ENCODE measurements at places on chromosomes 3 and 15. TPM values are rescaled to one million over a fixed set of nuclear protein-coding genes. Genes with fewer than 3 reads are reported as not detected.

Gene CNTN6
- total RNA-seq, result 28.8 TPM

Gene PPP2R3A
- 19.2 TPM for total RNA-seq

Gene SLC22A14
- total RNA-seq, result 0.47 TPM

Gene MRAS
- total RNA-seq, result 29.7 TPM

Gene CCDC39
- total RNA-seq, result not detected

Gene GPR15
- not detected for total RNA-seq

Gene CSPG4
- 43.3 TPM for total RNA-seq

Gene TXNRD3
- total RNA-seq, result 17.6 TPM

Gene TMCO5A
- not detected for total RNA-seq

Gene LRRC31
- not detected for total RNA-seq

Gene ANKRD63
- 0.42 TPM for total RNA-seq

Gene RARB
- total RNA-seq, result 5.0 TPM

- DNase-seq, result peak; percentile 87
Measured at GRCh38 chr15:98505611-98506031, 142.7 kb upstream of the IGF1R start.

DNA sequence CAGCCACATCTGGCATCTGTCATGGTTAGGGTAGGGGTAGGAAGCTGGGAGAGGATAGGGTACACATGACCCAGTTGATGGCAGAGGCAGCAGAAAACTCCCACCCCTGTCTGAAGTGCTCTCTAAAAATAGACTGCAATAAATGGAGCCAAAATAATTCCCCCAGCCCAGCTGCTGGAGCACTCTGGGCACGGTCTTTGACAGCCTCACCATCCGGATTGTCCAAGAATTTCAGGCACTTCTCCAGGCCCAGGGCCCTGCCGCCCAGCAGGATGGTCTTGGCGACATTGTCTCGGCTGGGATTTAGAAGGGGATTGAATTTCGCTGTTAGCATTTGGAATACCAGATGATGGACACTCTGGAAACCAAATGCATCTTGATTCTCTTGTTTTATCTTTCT is 103.7 kb downstream of the IQSEC1 start:
- DNase-seq, result no peak

GRCh38 chr3:124834723-124835718 is 52.1 kb downstream of the ITGB5 start:
- DNase-seq, result no peak

DNA sequence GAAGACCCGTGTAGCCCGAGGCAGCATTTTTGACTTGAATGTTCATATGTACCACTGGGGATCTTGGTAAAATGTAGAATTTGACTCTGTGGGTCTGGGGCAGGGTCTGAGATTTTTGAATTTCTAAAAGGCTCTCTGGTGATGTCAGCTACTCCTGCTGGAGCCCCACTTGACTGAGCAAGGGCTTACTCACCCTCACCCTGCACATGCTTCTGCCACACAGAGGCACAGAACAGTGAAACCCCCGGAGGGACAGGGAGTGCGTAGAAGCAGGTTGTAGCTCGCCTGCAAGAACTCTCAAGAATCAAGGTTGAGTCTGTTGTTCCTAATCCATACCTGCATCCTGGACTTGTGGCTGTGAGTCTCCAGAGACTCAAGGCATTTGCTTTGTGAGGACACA is 41.1 kb downstream of the SLCO3A1 start:
- no peak for DNase-seq

GRCh38 chr3:24318677-24319287 is 175.9 kb downstream of the THRB start:
- DNase-seq, result no peak

DNA sequence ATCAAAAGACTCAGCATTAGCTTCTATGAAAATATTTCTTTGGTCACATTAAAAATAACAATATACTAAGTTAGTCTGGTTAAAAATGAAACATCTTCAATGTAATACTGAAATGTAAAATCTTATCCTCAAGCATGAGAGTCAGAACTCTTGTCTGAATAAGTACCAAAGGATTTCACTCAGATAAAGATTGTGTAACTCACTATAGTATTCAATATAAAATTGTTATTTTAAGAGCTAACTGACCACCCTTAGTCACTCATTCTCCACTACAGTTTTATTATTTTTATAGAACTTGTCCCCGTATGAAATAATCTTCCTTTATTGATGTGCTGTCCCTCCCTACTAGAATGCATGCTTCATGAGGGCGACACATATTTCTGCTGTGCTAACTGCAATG is 426.3 kb downstream of the MECOM start:
- DNase-seq, result no peak

DNA sequence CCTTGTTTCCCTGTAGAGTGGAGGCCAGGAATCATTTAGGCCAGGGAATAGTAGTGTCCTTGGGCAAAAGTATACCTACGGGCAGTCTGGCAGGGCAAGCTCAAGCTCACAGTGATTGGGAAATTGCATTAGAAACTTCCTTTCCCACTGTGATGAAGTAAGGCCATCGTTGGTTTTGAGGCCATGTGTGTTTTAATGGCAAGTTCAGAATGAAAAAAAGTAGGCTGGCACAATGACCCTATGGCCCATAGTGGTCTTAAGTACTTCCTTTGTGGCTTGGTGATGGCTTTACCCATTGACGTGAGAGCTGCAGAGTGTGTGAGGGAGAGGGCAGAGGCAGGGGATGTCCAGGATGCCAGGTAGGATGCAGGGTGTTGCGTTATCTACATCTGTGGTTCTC is 28.8 kb downstream of the LIMD1 start:
- no peak for DNase-seq

DNA sequence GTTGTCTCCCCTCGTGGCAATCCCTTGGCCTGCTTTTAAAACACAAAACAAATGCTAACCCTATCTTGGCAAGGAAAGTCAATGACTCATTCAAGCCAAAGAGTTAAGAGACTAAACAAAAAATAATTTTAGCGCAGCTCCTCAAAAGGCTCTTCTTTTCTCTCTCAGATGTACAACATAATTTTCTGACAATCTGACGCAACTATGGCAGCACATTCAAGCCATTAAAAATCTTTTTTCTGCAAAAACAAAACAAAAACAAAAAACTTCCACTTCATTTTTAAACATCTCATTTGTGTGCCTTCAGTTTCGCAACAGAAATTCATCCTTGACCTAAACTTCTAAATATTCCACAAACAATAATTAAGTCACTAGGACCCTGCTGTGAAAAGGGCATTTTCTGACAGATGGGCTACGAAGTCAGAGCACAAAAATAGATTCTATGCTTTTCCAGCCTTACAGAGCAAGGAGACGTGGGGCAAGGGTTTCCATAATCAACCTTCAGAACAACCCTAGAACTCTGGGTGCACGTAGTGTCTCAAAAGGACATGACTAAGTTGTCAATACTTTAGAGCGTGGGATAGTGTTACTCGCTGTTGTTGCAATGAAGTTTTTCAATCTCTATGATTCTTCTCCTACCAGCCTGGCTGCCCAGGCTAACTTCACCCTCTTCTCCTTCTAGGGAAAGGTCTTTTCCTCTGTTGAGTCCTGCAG is 84.3 kb downstream of the MB21D2 start:
- no peak for DNase-seq

DNA sequence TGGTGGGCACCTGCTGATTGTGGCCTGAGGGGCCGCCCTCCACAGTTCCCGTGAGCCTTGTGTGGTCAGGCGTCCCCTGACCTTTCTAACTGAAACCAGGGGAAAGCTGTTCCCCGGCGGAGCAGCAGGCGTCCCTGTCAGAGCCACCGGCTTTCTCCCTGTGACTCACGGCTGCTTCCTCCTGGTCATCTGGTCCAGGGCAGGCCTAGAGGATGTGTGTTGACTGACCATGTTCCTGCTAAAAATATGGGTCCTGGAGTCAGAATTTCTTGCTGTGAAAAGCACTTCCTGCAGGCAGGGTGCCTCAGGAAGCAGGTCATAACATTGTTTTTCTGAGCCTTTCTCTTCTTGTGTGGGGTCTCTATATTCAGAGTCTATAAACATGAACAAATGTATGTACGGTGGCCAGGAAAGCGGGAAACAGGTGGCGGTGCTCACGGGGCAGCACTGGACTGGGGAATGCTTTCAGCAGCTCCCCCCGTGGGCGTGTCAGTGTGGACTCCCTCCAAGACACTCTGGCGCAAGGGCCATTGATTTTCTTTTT is 38.4 kb upstream of the CGNL1 start:
- DNase-seq, result no peak

- no peak for DNase-seq
Measured at GRCh38 chr3:152173627-152174026, 95.1 kb upstream of the MBNL1 start.

DNA sequence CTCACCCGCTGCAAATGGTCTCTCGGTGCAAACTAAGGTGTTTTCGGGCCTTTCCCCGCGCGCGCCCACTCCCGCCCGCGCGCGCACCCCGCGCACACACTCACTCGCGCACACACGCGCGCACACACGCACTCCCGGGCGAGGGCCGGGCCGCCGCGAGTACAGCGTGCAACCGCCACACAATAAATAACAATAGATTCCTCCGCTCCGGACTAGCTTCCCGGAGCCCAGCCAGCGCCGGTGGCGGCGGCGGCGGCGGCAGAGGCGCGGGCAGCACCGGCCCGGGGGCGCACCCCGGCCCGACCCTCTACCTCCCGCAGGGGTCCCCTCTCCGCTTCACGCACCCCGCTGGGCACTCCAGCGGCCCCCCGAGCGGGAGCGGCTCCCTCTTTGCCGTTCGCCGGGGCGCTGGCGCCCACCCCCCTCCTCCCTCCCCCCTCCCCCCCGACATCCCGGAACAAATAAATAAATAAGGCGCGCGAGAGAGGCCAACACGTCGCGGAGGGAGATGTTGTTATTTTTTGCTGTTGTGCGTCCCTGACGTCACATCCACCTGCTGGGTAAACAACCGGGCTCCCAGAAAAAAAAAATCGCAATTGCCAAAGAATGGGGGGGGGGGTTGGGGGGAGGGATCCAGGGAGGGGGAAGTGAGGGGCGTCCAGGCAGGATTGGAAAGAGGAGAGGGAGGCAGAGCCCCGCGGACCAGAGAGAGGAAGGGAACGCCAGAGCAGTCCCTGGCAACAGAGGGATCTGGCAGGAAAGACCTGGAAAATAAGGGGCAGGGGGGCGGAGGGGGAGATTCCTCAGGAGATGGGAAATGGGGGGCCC is at the start of gene FOXP1:
Gene FOXP1 (minus strand): TSS at position 163 of the 828 bp plus-strand sequence. CDS start 385,347 bp downstream, outside the sequence.
- peak; percentile 89 for DNase-seq

GRCh38 chr3:12268049-12268735 is 20.7 kb upstream of the PPARG start:
- no peak for DNase-seq

DNA sequence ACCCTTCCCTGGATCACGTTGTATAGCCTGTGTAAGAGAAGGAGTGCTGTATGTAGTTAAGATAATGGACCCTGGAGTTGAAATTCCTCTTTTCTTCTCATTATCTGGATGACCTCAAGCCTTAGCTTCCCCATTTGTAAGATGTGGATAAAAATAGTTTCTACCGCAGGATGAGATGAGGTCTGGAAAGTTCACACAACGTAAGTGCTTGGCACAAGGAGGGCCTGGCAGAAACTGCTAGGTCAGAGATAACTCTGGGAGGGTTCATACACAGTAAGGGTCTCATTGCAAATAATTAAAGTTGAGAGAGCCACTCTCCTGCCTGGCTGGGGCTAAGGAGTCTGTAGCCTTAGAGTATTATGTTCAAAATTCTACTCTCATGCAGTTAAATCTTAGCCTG is 214.4 kb downstream of the LRTM1 start:
- no peak for DNase-seq

GRCh38 chr15:70259028-70259424 is 161.3 kb upstream of the TLE3 start:
- no peak for DNase-seq

DNA sequence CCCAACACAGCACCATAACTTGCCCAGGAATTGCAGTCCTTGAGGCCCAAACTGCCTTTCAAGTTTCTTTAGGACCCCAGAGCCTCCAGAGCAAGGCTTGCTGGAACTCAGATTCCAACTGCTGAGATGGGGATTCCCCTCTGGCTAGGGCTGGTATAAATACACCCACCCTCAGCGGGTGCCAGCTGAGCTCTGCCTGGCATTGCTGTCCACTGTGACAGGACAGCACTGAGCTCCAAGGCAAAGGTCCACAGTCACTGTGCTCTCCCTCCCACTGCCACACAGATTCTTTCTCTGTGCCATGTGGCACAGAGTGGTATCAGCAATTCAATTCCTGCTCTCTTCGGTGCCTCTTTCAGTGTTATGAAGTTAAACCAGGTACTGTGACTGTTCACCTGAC is 304.2 kb upstream of the LMCD1 start:
- no peak for DNase-seq

GRCh38 chr15:52437646-52438045 is 91.0 kb downstream of the MYO5A start:
- DNase-seq, result no peak

- no peak for DNase-seq
Measured at GRCh38 chr3:17030956-17031652, 146.3 kb downstream of the PLCL2 start.
